ENCODE measurements at places on chromosomes 12 and 14.

DNA sequence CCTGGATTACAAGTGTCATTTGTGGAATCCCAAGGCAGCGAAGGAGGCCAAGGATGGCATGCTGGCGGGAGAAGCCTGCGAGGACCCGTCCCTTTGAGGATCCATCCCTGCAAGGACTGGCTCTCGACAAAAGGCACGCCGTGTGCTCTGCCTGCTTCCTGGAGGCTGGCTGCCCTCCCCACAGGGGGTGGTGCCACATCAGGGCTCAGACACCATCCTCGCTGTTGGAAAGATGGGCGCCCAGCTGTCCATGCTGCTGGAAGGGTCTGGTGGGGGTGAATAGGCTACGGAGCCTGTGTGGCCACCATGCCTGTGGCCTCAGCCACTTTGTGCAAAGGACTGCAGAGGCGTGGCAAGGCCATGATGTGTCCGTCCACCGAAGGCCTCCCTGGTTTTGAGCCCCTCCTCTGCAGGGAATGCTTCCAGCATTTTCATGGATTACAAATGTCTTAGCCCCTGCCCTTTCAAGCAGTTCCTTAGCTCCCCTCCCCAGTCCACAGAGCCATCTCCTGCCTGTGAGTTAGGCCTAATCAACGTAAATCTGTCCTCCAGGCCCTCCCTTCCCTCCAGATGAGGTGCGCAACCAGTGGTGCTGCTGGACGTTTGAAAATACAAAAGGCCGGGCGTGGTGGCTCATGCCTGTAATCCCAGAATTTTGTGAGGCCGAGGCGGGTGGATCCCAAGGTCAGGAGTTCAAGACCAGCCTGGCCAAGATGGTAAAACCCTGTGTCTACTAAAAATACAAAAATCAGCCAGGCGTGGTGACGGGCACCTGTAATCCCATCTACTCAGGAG lies 22.1 kb downstream of the ZBTB42 start:
- DNase-seq, result no peak

GRCh38 chr12:122411537-122411936 lies 10.9 kb downstream of the CLIP1 start:
- no peak for DNase-seq

- no peak for DNase-seq
These were observed 141.3 kb downstream of the KTN1 start for GRCh38 chr14:55721353-55721752.

DNA sequence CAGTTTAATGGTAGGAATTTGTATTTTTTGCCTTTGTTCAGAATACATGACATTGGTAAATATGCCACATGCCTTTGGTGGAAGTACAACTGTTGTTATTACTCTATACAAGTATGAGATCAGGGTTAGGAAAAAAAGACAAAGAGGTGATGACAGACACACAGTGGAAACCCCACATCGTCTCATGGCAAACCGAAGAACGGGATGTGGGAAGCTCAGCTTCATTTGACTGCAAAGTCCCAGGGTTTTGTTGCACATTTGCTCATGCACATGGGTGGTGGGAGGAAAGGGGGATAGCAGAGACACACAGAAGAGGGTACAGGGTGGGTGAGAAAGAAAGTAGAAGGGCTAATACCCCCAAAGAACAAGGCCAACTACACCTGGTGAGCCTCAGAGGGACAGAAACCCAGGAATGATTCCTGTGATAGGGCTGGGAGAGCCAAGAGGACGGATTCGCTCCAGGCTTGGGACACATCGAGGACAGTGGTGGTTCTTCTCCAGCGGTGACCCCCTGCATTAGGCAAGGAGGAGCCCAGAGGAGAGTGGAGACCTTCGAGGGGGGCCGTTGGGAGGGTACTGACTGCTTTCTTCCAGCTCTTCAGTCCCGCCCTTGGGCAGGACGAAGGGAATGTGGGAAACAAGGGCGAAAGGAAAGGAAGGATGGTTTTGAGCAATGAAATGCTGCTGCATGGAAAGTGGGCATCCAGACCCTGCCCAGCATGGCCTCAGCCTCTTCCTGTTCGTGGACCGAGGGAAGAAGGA lies 8.1 kb downstream of the VAMP1 start:
- DNase-seq, result no peak

- no peak for DNase-seq
These were observed 24.4 kb downstream of the PIGH start for GRCh38 chr14:67575684-67576083.
